ENCODE measurements at places on chromosomes 12 and 14.

DNA sequence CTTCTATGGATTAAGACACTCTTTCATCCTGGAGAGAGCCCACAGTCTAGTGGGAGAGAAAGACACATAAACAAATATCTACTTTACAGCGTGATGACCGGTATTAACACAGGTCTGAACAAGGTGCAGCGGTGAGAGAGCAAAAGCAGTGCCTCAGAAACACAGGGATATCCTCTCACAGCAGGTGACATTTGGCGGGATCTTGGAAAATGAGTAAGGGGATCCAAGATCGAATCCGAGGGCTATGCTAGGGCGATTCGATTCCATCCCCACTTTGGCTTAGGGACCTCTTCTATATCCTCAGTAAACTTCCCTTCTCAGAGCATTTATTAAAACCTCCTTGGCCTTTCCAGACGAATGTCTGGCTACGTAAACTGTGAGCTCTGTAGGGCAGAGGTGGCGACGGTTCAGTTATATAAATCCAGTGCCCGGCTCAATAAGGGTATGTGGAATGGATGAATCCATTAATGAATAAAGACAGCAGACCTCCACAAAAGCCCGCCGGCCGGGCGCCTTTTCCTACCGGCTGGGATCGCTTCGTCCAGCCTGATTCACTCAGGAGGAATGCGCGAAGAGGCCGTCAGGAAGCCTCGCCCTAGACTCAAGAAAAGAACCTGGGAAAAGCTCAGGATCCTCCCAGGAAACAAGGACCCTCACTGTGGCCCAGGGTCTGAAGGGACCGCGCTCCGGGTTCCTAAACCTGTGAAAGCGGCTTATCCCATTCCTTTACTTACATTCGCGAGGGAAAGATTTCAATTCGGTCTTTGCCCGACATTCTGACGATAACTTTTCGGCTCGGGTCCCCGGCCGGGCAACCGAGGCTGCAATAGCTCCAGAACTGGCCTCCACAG, 455 bp downstream of the ATP6V1D start:
- DNase-seq = peak; percentile 75

GRCh38 chr14:42535397-42535796, 928.7 kb downstream of the LRFN5 start:
- DNase-seq = no peak

DNA sequence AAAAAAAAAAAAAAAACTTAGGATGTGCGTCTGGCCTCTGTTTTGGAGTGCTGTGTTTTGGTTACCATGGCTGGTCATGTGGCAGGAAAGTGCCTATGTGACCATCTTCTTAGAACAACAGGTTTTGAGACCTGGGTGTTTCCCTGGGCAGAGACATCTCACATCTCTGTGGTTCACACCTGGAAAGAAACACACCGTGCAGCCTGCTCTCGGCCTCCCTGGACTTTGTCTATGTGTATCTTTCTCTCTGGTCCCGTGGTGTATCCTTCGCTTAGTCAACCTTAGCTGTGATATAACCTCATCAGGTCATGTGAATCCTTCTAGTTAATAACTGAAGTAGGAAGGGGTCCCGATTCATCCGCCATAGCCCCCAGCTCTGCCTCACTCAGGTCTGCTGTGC, 22.6 kb downstream of the ACADS start:
- DNase-seq = no peak

DNA sequence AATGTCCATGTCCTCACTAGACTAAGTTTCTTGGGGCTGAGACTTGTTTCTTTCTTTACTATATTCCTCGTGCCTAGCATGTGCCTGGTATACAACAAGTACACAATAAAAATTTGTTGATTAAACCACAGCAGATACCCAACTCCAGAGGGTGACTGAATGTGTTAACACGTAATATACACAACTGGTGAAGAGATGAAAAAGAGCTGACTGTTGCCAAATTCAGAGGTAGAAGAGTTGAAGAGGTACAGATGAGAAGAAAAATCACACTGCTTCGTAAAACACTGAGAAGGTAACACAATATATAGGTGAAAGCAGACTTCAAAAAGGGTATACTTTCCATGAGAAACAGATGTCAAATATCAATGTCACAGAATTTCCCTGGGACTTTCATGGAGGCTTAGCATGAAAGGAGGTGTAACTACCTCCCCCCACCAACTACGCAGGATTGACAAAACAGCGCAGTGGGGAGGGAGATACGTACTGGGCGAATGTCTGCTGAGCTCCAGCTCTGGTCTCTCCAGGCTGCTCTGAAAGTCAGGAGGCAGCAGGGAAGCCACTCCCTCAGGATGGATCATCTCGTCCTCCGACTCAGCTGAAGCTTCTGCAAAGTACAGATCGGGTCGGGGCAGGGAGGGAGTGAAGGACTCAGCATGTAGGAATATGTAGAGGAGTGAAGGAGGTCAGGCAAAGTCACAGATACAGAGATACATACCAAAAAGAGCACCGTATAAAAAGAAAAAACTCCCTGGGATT, 5.3 kb downstream of the ACIN1 start:
- DNase-seq = no peak

DNA sequence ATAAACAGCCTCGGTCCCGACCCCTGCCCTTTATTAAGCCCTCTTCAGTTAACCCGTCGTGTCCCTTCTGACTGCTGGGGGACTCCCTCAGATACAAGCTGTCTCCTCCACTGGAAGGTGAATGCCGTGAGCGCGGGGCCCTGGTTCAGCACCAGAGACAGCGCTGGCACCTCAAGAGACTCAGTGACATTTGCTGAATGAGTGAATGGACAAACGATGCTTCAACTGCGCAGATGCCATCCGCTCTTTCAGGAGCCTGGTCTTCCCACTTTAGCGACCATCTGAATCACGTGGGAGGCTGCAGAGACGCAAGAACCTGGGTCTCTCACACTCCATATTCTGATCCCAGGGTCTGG, 92.6 kb upstream of the SFSWAP start:
- peak; percentile 64 for DNase-seq

- peak; percentile 64 for DNase-seq
Observed at GRCh38 chr12:78209846-78210505, 379.3 kb downstream of the NAV3 start.

- DNase-seq = no peak
Observed at GRCh38 chr14:52949711-52950409, 990 bp downstream of the FERMT2 start.

GRCh38 chr14:89134640-89135039, 282.4 kb downstream of the FOXN3 start:
- DNase-seq = no peak

DNA sequence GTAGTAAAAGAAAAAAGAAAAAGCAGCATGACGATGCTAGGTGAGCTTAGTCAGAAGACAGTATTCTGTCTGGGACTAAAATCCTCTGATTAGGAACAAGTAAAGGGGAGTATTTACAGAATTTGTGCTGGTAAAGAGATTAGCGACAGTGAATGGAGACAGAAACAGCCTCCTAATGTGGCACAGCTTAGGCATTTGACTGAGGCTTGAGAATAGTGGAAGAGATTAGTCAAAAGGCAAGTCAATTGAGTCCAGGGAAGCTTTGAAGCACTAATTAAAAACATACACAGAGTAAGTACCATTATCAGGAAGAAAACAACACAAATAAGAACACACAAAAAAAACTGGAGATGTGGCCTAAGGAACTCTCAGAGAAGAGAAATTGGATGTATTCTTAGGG, 131.9 kb upstream of the CLEC14A start:
- no peak for DNase-seq

GRCh38 chr14:22653012-22653621, 9.0 kb upstream of the OR6J1 start:
- no peak for DNase-seq

DNA sequence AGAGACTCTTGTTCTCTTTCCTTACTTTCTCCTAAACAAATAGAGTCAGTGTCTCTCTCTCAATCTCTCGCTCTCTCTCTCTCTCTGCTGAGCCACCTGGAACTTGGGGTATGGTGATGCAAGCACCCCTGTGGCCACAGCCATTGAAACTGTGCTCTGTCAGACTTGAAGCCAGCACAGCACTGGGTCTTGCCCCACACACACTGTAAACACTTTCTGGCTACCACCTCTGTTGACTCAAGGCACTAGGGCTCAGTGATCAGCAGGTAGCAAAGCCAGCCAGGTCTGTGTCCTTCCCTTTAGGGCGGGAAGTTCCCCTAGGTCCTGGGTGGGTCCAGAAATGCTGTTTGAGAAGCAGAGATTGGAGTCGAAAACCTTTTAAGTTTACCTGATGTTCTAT, 125.9 kb upstream of the GARIN6 start:
- no peak for DNase-seq

- no peak for DNase-seq
Observed at GRCh38 chr12:22598763-22599161, 26.2 kb upstream of the ETNK1 start.

GRCh38 chr14:51041108-51041531, 53.8 kb downstream of the TRIM9 start:
- no peak for DNase-seq

GRCh38 chr12:131208425-131208824, 254.7 kb downstream of the ADGRD1 start:
- peak; percentile 40 for DNase-seq

GRCh38 chr14:100400115-100400514, 77.0 kb downstream of the SLC25A47 start:
- DNase-seq = peak; percentile 9

DNA sequence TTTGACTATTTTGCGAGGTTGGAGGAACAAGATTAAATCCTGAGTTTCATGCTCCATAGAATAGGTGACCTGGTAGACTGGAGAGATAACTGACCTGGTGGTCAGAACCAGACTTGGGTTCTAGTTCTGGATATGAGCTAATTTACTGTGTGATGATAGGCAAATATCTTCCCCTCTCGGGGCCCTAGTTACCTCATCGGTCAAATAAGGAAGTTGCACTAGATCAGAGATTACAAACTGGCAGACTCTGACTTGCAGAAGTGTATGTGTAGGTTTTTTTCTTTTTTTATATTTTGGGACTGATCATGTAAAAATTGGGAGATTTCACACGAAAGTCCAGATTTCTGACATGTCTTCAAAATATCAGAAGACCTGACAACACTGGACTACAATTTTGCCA, 37.0 kb downstream of the RPH3A start:
- DNase-seq = no peak

DNA sequence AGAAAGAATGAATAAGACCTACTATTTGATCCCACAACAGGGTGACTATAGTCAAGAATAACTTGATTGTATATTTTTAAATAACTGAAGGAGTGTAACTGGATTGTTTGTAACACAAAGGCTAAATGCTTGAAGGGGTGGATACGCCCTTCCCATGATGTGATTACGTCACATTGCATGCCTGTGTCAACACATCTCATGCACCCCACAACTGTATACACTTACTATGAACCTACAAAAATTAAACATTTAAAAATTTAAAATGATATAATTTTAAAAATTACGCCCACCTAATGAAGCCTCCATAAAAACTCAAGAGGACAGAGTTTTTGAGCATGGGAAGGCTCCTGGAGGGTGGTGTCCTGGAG, 94.5 kb downstream of the SCARB1 start:
- DNase-seq = no peak

DNA sequence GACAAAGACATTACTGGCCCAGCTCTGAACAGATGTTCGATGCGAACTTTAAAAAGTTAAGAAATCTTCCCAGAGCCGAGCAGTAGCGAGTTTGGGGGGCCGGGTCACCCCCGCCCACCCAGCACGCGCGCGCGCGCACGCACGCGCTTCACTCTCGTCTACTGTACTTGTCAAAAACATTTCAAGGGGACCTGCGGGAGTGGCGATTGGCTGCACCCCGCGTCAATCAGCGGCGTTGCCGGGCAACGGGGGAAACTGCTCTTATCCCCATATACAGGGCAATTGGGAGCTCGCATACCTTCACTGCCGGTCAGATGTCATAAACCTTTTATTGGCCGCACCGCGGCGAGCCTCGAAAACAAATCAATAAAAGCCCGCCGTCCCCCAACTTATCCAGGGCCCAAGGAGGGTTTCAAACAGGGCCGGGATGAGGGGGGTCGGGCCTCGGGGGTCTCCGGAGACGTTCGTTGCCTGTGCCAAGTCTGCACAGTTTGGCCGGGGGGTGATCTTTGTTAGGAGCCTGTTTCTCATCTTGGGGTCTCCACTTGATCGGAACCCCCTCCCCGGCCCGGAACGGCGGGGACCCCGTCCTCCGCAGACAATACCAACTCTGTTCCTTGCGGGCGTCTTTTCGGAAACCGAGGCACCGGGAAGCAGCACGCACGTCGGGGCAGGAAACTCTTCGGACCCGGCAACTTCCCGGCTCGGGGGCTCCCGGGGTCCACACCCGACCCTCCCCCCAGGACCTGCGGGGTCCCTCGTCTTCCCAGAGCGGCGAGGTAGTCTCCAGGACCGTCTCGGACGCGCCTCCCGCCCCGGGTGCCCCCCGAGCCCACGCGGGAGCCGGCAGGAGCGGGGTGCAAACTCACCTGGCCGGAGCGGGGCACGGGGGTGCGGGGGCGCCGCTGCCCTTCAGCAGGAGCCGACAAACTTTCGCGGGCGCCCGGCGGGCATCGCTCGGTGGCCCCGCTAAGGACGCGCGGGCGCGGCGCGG, 734 bp downstream of the FOXN3 start:
- DNase-seq = peak; percentile 97

DNA sequence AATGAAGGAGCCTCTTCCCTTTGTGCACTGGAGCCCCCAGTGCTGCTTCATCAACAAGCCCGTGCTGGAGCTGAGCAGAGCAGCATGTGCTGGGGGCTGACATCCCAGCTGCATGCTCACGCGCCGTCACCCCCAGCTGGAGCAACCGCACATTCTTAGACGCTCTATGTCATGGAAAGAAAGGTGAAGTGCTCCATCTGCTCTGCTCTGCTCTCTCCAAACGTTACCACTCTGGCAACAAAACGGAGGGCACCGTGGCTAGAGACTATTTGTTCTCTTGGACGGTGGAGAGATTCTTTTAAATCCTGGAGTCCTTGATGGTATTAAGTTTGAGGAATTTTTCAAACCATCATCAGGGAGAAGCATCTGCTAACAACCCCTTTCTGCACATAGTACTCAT, 208.4 kb downstream of the C12orf75 start:
- DNase-seq = no peak

DNA sequence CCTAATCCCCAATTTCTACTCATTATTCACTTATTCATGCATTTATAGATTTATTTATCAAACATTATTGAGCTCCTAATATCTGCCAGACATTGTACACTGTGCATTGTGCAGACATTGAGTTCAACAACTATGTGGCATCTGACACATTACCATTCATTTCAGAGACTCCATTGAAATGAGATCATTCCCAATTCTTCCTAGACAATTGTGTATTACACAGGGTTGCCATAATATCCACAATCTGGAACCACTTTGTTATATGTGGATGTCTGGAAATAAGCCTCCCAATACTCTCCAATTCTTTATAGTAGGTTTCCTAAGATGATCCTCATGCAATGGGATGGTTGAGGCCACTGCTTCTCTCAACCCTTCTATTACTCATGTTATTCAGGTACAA, 165.0 kb downstream of the OTOGL start:
- no peak for DNase-seq

GRCh38 chr14:30132196-30132595, 204.5 kb upstream of the PRKD1 start:
- DNase-seq = no peak

Measured in Right ventricle myocardium inferior (tissue), 1 donor.